Neural crest cell (in vitro differentiated cells): ENCODE measurements at places on chromosomes 16 and 17.

- DNase-seq: no peak
Observed at GRCh38 chr17:27318228-27318627, 24.3 kb downstream of the WSB1 start.

- DNase-seq: no peak
Observed at GRCh38 chr17:61897548-61898180, 30.1 kb downstream of the INTS2 start.

DNA sequence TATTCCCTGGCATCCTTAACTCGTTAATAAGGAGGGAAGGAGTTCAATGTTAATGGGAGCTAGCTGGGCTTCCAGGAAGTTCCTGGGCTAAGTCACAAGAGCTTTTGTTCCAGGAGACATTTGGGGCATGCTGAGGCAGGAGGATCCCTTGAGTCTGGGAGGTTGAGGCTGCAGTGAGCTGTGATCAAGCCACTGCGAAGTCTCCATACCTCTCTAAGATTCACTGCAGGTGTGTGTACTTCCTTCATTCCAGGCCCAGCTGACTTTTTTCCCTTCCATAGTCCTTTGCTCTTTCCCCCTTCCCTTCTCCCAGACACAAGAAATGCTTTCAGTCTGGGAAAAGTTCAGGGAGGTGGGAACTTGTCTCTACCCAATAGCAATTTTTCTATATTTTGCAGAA, 489.8 kb downstream of the NPIPA7 start:
- DNase-seq: no peak

DNA sequence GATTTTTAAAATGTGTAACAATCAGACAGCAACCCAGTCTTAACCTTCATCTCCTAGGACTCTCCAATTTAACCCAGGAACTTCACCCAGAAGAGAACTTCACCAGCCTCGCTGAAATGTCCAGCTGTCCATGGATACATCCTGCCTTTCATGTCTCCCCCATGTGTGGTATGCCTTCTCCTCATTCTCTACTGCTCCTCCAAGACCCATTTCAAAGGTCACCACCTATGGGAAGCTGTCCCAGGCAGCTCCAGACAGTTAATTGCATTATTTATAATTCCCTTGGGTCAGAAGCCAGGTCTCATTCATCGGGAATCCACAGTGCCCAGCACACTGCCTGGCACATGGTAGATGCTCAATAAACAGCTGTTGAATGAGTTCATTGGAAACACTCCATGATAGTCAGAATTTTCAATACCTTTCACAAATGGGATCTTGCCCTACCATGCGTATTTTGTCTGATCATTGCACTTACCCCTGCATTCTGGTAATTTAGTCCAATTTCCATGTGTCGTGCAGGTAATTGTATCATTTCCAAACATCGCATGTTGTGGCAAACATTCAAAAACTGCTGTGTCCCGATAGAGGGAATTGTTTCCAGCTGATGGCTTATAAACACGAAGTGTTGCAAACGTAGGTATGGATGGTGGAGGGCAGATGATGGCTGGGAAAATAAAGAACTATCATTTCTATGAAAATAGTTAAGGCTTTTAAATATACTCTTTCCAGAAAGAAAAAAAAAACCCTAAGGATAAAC, 9.0 kb downstream of the APOH start:
- DNase-seq: no peak

DNA sequence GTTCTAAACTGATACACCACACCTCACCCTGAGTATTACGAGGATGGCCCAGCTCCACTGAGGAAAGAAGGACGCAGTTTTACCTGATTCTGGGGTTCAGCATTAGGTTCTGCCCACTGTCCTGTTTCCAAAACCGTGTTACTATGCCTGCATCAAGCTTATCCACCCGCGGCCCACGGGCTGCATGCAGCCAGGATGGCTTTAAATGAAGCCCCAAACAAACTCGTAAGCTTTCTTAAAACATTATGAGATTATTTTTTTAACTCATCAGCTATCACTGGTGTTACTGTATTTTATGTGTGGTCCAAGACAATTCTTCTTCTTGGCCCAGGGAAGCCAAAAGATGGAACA, 4.0 kb upstream of the CD300LG start:
- no peak for DNase-seq

- no peak for DNase-seq
Observed at GRCh38 chr16:30361180-30361579, 6.1 kb upstream of the CD2BP2 start.
